Calu3 (cell line): ENCODE measurements at places on chromosomes 3 and 15. TPM values are rescaled to one million over a fixed set of nuclear protein-coding genes. Genes with fewer than 3 reads are reported as not detected.

The CELSR3 gene
- total RNA-seq: 24.9 and 28.5 TPM in 2 replicates

The SQOR gene
- total RNA-seq: 76.0 and 76.1 TPM in 2 replicates

The PCLAF gene
- 53.0 and 55.8 TPM in 2 replicates for total RNA-seq

The ZNF502 gene
- total RNA-seq: 0.99 and 1.8 TPM in 2 replicates

The PAQR9 gene
- total RNA-seq: 1.3 and 2.0 TPM in 2 replicates

The SPINK8 gene
- total RNA-seq: not detected in 2 replicates

The COPB2 gene
- 219 and 223 TPM in 2 replicates for total RNA-seq

The MEGF11 gene
- 0.09 and 0.15 TPM in 2 replicates for total RNA-seq

The ITPKA gene
- 0.61 and 0.68 TPM in 2 replicates for total RNA-seq

The LRTM1 gene
- not detected in 2 replicates for total RNA-seq

The EHD4 gene
- total RNA-seq: 20.2 and 20.7 TPM in 2 replicates

The SLC22A13 gene
- total RNA-seq: 3.2 and 3.5 TPM in 2 replicates

DNA sequence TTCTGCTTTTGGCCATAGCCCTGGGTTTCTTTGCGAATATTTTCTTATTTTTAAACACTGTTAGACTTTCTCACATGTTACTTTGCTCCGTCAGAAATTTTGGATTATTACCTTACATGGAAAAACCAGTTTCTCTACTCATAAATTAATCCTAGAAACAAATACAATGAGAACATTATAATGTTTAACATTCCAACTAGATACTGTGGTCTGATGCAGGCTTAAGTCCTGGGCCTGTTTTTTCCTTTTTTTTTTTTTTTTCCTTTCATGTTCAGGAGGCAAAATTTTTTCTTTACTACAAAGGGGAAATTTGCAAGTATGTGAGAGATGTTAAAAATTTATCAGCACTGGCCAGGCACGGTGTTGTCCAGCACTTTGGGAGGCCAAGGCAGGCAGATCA, 28.9 kb downstream of the POPDC2 start:
- no peak for DNase-seq

GRCh38 chr3:8853081-8853480, 83.7 kb upstream of the OXTR start:
- no peak for DNase-seq

DNA sequence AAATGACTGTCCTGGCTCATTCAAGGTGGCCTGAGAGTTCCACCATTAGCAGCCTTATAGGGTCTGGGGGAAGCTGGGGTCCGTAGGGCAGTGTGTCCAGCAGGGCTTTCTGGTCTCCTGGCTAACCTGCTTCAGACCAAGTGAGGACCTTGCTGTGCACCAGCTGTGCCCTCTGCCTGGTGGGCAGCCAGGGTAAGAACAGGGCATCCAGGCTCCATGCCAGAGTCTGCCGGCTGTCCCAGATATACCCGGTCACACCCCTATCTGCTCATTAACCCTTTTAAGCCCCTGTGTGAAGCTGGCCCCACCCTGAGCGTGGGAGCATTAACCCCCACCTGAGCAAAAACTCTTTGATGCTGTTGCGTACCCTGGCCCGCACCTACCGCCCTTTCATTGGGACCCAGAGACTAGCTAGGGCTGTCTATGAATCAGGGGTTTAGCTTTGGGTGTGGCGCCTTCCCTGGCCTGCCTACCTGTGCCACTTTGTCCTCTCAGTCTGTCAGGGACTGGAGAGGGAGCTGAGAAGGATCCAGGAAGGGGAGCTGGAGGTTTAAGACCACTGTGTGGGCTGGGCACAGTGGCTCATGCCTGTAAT, 17.6 kb downstream of the SEMA3F start:
- DNase-seq: no peak

GRCh38 chr3:134802428-134803050, 7.5 kb downstream of the EPHB1 start:
- no peak for DNase-seq

DNA sequence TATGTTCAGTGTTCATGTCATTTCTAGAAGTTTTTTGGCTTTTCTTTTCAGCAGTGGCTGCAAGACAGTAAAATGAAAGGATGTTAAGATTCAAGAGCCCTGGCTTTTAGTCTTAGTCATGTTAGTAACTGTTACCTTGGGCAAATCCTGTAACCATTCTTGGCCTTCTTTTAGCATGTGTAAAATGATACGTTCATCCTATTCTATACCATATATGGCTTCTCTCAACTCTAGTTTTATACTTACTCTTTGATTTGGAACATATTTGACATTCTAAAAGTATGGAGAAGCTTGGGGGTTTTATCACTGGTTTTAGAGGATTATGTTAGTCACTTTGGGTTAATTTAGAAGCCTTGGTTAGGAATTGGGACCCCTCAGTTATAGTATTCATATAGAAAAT, 20.1 kb downstream of the GTF2E1 start:
- DNase-seq: no peak

GRCh38 chr3:46690798-46691197, 2.7 kb downstream of the ALS2CL start:
- peak; percentile 63 for DNase-seq

DNA sequence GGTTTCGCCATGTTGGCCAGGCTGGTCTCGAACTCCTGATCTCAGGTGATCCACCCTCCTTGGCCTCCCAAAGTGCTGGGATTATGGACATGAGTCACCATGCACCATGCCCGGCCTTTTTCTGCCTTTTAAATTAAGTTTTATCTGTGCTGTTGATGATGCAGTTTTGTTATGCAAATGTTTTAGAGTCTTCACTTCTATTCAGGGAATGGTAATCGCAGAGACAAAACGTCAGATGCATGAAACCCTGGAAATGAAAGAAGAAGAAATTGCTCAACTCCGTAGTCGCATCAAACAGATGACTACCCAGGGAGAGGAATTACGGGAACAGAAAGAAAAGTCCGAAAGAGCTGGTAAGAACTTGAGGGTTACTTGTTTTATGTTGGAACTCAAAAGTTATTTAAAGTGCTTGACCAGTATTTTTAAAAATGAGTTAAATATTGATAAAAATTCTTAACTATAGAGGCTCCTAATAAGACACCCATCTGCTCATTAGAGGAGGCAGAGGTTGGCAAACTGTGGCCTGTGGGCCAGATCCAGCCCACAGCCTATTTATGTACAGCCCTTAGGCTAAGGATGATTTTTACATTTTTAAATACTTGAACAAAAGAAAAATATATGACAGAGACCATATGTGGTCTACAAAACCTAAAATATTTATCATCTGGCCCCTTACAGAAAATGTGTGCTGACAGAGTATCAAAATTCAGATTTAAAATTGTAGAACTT, 127.8 kb upstream of the LRRFIP2 start:
- no peak for DNase-seq

DNA sequence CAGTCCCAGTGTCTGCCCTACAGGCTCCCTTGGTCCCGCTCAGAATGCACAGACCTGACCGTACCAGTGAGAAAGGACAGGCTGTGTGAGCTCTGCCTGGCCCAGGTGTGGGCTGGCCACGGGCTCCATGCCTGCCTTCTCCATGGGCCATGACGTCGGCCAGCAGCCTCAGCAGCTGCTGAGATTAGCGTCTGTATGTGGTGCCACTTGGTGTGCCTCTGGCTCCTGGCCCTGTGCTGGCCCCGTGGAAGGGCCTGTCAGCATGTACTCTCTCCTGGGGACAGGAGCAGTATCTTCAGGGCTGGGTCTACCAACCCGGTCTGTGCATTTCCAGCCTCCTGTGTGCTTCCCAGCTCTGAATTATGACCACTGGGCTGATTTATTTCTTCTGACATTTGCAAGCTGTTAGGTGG, 25.7 kb downstream of the KLF13 start:
- no peak for DNase-seq

- DNase-seq: no peak
Measured at GRCh38 chr3:37944391-37944842, 46.2 kb upstream of the VILL start.

GRCh38 chr15:63073497-63074172, 31.1 kb downstream of the TPM1 start:
- DNase-seq: no peak

GRCh38 chr3:183807209-183807728, 18.1 kb downstream of the MAP6D1 start:
- no peak for DNase-seq

DNA sequence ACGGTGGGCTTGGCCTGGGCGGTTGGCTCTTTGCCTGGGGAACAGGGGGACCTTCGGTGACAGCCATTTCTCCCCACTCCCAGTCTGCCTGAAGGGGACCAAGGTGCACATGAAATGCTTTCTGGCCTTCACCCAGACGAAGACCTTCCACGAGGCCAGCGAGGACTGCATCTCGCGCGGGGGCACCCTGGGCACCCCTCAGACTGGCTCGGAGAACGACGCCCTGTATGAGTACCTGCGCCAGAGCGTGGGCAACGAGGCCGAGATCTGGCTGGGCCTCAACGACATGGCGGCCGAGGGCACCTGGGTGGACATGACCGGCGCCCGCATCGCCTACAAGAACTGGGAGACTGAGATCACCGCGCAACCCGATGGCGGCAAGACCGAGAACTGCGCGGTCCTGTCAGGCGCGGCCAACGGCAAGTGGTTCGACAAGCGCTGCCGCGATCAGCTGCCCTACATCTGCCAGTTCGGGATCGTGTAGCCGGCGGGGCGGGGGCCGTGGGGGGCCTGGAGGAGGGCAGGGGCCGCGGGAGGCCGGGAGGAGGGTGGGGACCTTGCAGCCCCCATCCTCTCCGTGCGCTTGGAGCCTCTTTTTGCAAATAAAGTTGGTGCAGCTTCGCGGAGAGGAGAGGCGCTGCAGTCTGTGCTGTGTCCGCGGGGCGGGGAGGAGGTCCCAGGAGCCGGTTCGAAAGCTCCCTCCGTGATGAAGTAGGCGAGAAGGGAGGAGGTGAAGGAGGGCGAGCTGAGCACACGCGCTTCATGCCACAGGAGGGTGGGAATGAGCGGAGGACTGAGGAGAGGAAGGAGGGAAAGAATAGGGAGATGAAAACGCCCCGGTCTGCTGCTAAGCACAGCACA, 9.6 kb downstream of the CLEC3B start:
- DNase-seq: no peak

GRCh38 chr3:29239376-29239775, 41.5 kb upstream of the RBMS3 start:
- no peak for DNase-seq

- no peak for DNase-seq
Measured at GRCh38 chr3:139689122-139689521, 11.3 kb upstream of the NMNAT3 start.

DNA sequence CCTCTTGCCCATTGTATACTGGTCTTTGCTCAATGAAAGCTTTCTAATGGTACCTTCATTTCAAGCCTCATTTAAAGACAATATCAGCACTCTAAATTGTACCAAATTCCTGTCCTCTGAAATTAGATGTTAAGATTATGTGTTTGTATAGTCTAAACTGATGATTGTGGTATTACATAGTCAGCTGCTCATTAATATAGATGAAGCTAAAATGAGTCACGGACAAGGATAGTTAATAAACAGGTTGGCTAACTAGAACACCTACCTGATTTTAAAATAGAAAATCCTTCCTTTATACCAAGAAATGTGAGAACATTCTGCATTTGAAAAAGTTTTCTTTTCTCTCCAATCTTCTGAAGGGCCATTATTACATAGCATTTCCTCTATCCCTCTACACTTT, 2.9 kb downstream of the PRKCI start:
- DNase-seq: no peak

- DNase-seq: no peak
Measured at GRCh38 chr3:122621112-122621511, 43.7 kb downstream of the PARP15 start.

- DNase-seq: no peak
Measured at GRCh38 chr3:49305608-49306007, 28.6 kb upstream of the C3orf62 start.

DNA sequence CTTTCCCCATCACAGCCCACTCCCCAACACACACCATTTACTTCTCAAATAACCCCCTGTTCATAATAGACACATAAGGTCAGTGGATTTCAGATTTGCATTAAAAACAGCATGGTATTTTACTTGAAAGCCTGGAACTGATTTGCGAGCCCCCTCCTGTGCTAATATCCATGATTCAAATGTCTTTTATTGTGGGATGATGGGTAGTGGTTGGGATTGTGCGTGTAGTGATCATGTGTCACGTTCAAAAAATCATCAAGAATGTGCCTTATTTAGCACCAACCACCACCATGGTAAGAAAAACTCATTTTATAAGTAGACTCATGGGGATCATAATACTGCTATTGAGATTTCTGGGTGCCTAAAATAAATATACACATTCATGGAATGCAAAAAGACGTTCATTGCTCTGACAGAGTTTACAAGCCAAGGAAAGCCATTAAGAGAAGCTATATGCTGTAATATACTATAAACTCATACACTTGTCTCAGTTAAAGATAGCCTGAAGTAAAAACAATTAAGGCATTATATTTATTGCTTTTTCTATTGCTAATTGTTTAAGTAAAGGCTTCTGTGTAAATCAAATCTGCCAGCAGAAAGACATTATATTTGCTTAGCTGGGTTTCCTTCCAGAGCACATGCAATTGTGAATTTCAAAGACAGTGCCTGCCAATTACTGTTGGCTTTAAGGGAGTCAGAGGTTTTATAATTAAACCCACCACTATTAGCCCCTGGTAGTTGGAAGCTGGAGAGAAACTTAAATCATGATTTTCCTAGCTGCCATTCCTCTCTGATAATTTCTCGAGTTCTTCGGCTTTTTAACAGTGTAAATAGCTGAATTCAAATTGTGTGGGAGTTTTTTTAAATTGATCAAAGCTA, 4.0 kb downstream of the TRAT1 start:
- no peak for DNase-seq

GRCh38 chr15:31303726-31304648, 22.6 kb upstream of the KLF13 start:
- DNase-seq: no peak
